ENCODE measurements at places on chromosomes 5 and 9.

GRCh38 chr5:103889500-103890209 lies 327.1 kb upstream of the NUDT12 start:
- no peak for DNase-seq

DNA sequence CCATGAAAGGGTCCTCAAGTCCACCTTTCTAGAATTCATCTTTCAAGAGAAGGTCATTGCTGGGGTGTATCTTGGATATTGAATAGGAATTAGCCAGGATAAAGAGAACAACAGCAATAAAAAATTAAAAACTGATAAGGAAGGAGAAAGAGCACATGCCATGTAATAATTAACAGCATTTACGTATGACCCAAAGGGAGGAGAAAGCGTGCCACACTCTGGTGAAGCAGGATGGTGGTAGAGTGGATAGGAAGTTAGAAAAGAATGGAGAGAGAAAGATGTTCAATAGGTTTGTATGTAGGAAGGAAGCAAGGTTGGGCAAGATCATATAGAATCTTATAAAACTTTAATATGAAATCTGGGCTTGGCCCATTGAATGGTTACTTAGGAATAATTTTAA lies 751.5 kb downstream of the MAT2B start:
- DNase-seq: no peak

- no peak for DNase-seq
Observed at GRCh38 chr5:81253875-81254274, 20.8 kb downstream of the CKMT2 start.

DNA sequence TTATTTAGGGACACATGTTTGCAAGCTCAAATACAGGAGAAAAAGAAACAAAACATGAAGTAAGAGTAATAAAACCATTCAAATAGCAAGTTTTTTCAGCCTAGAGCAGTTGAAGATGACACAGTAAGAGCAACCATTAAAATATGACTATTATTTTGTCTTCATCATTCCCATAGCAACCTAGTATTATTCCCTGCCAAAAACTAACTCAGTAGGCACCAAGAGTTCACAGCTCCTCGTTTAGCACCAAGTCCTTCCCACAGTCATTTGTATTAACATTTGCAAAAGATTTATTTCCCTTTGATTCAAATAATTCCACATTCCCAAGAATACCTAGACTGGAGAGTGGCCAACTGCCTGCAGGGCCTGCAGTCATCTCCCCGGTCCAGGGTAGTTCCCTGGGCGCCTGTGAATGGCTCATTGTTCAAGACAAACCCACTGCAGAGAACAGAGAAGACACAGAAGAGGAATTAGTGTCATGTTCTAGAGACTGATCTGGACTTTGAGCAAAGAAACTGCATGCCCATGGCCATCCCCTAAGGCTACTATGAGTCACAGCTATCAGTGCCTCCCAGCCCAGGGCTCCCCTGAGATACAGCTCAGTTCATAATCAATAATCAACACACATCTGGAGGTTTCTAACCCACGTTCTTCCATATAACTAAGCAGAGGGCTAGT lies 139.1 kb upstream of the MAP3K1 start:
- no peak for DNase-seq

DNA sequence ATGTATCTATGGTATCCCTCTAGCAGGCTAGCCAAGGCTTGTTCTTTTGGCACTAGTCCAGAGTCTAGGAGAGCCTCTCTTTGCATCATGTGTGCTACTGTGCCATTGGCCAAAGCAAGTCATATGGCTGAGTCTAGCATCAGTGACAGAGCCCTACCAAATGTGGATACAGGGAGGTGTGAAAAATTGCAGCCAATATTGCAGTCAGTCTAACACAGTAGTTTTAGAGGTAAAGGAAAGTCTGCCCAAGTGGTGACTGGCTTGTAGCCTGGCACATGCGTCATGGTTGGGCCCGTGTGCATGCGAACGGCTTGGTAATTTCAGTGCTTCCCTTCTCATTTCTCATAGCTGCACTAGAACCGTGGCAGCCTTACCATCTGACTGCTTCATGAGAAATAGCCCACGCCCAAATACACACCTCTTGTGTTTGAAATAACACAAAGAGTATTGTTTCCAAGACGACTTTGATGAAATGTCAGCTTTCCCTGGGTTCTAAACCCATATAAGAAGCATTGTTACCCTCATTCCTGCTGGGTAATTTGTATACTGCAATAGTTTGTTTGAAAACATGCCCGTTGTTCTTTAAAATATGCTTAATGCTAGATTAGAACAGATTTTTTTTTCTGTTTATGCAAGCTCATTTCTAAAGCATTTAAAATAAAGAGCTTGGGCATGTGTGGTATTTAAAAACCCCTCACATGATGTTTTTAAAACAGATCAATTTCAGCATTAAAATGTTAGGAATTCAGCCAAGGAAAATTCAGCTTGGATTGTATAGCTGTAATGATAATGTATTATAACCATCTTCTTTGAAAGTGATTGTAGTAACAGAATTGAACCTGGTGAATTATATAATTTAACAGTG lies 113.2 kb downstream of the TLE4 start:
- no peak for DNase-seq

DNA sequence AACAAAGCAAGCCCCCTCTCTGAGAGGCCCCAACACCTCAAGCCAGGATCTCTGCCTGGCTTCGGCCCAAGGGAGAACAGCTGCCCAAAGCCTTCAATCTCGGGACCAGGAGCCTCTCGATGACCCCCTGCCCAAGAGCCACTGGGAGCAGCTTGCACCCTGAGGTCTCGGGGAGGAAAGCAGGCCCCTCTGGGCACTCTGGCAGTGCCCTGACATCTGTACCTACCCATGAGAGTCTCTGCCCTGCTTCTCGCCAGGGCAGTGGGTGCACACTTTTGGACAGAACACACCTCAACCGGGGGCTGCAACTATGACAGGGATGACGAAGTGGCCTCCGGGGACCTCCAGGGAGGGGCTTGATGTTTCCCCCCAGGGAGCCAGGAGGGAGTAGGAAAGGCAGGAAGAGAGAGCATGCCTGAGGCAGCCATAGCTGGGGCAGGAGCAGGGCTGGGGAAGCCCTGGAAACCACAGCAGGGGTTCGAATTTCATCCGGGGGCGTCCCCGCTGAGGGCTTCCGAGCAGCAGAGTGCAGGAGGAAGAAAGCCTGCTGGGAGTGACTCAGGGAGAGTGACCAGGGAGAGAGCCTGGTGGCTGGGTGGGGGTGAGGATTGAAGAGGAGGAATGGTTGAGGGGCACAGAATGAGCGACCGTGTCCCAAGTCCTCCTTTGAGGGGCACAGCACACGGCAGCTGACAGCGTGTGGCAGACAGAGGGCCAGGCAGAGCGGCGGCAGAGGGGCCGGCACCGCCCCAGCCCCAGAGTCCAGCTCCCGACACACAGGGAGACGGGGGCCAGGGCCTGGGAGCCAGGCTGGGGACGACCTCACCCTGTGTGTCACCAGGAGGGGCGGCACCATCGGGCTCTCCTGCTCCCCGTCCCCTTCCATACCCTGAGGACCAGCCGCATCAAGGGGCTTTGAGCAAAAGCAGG lies 1.8 kb downstream of the LPCAT1 start:
- no peak for DNase-seq

GRCh38 chr5:21694567-21694966 lies 1158.6 kb downstream of the CDH12 start:
- no peak for DNase-seq

DNA sequence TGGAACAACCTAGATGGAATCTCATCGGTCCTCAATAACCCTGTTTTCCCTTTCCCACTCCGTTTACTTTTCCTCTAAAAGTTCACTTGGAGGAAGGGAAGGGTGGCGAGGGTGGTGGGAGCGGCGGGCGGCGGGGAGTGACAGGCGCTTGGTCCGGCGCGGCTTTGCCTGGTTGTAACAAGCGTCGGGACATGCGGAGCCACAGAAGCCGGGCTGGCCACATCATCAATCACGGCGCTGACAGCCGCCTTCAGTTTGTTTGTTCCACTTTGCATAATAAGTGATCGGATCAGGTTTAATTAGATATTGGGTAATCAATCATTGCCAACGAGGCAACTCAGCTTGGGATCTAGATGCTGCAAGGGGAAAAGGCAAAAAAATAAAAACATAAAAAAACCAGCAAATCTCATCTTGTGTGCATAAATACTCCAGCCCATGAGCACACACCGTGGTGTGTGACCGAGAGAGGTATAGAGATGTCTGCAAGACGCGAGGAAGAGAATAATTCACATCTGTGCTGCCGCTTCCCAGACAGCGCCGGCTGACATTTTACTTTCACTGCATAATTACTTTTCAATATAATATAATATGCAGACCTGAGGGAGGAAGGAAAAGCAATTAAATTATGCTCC lies 396.2 kb upstream of the IRX4 start:
- DNase-seq: no peak

DNA sequence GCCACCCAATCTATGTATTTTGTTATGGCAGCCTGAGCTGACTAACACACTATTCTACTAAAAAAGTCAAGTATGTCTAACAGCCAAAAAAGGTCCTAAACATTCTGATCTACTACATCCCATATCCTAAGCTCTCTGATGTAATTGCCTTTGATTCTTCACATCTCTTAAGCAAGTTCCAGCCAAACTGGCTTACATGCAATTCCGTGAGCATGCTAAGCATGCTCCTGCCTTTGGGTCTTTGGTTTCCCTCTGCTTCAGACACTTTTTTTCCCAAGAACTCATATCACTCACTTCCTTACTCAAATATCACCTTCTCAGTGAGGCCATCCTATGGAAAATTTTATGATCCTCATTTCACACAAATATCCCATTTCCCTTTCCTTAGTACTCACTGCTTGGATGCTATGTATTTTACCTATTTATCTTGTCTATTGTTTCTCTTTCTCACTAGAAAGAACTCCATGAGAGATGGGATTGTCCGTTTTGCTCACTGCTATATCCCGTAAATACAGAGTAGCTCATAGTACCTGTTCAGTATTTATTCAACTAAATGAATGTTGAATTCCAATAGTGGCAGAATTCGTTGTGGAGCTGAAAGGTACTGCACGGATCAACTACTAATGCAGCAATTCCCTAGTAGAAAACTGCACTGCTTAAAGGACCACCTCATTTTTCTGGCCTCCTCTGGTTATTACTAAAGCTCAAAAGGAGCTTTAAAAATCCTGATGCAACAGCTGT lies 2.3 kb upstream of the SLC12A2 start:
- no peak for DNase-seq

- DNase-seq: peak; percentile 75
Observed at GRCh38 chr5:57298985-57299491, 125.2 kb downstream of the GPBP1 start.

- DNase-seq: no peak
Observed at GRCh38 chr5:180049185-180049548, 22.4 kb downstream of the RNF130 start.

- no peak for DNase-seq
Observed at GRCh38 chr5:150710165-150710564, 9.3 kb upstream of the RBM22 start.

DNA sequence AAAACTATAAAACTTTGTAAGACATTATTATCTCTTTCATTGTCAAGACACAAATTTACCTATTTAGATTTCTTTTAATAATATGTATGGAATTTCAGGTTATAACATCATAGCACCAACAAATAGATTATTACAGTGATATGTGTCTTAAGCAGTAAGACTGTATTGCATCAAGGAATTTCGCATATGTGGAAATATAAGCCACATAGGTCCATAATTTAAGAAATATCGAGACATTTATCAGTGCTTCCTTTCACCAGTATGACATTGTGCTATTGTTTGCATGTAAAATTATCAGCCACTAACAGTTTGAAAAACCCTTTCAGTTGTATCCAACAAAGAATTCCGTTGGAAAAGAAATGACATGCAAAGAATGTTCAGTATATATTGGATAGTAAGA lies 186.7 kb upstream of the RASA1 start:
- DNase-seq: no peak

DNA sequence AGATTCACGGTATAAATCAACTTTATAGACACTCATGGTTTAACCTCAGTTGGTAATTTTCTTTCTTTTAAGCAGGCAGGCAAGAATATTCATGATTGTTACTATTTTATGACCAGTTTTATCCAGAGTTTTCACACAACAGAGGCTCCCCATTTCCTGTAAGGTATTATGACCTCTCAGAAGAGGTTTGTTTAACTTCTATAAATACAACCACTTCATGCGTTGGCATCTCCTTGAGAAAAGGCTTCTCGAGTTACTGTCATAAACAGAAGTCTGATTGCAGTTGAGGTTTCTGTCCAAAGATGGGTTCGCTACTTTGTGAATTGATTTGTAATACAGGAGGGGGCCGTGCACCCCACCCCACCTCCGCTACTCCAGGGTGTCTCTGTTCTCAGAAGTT lies 55.3 kb downstream of the ENTREP1 start:
- DNase-seq: no peak

- peak; percentile 22 for DNase-seq
Observed at GRCh38 chr5:40904205-40904993, 4.9 kb upstream of the C7 start.

GRCh38 chr5:72559866-72560766 lies 52.9 kb upstream of the ZNF366 start:
- no peak for DNase-seq

DNA sequence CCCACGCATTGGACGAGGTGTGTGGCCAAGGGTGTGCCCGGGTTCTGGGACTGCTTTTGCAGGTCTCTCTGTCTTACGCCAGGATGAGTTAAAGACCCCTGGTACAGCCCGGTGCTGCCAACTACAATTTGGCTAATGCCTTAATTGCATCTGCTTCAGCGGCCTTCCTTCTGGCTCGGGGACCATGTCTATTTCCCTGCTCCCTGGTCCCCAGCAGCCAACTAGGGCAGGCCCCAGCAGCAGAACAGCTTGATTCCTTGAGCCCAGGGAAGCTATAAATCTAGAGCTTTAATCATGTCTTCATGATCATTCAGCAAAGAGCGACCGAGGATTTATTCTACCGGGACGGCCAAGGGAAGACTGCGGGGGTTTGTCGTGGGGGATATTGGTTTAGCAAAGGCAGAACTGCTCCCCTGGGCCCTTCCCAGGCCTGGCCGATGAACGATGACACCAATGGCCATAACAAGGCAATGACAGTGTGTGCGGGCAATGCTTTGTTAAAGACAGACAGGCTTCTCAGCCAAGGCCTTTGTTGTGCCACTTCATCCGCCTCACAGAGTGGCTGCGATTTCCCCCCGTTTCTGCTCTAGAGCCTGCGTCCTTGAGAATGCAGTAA lies 51.4 kb downstream of the CFAP77 start:
- DNase-seq: no peak

- DNase-seq: peak; percentile 42
Observed at GRCh38 chr5:923281-923873, 30.7 kb downstream of the TRIP13 start.

- DNase-seq: no peak
Observed at GRCh38 chr9:98107926-98108325, 11.1 kb downstream of the TRIM14 start.

GRCh38 chr9:95434116-95435073 lies 82.4 kb downstream of the PTCH1 start:
- no peak for DNase-seq

DNA sequence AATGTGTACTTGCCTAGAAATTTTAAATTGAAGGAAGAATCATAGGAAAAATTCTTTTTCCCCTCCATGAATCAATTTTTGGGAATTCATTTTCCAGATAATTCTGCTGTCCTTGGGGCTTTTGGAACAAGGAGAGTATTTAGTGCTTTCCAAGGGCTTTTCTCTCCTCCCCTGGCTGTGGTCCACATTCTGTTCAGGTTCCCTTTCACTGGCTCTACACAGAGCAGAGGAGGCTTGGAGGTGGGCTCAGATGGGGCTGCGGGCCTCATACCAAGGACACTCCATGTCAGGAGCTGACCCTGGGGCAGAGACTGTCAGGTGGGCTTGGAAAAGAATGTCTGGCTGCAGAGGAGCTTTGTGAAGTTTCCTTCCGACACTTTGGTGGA lies 128.1 kb downstream of the GADD45G start:
- DNase-seq: no peak

- no peak for DNase-seq
Observed at GRCh38 chr9:80699511-80699998, 989.8 kb downstream of the TLE1 start.
